ENCODE measurements at places on chromosomes 12 and 14. TPM values are rescaled to one million over a fixed set of nuclear protein-coding genes. Genes with fewer than 3 reads are reported as not detected.

KLHDC1 gene
- total RNA-seq, result 0.98 TPM

PAPLN gene
- 3.0 TPM for total RNA-seq

BRMS1L gene
- total RNA-seq, result 10.4 TPM

PGF gene
- total RNA-seq, result 8.9 TPM

PRICKLE1 gene
- 3.8 TPM for total RNA-seq

TIMELESS gene
- 43.2 TPM for total RNA-seq

TMEM132D gene
- total RNA-seq, result not detected

GRCh38 chr14:69288956-69289705 is 29.2 kb downstream of the GALNT16 start:
- H3K4me3 ChIP-seq, result no peak overlapping the region
- H3K36me3 ChIP-seq, result no peaks in the 10 kb centered on the region
- DNase-seq, result no peak
- no peaks in the 10 kb centered on the region for H3K27me3 ChIP-seq

DNA sequence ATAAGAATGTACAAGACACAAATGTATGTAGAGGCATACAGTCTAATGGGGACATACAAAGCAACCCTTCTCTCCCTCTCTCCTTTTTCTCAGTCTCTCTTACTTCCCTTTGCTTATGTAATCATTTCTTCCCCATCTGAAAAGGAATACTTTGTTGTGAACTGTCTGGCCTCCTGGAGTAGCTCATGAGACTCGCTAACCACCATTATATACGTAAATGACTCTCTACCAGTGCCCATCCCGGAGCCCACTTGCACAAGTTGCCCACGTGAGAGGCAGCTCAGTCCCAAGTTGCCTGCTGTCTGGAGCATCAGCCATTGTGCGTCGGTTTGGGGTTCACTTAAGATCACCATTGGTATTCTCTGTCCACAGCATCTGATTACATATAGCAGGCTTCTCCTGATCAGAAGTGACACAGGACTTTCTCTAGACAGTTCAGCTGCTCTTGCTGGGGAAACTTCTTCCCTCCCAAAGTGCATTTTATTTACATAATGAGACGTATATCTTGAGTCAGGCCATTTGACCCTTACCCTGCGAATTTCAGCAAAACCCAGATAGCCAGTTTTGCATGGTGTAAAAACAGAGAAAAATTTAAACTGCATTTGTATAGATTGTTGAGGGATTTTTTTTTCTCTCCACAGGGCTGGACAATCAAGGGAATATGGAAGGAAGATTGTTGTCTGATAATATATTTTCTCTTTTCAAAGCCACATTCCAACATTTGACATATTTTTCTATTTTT is 220.7 kb upstream of the EGLN3 start:
- no peaks in the 10 kb centered on the region for H3K27me3 ChIP-seq
- H3K27ac ChIP-seq, result no peak overlapping the region
- no peak overlapping the region for H3K4me3 ChIP-seq

DNA sequence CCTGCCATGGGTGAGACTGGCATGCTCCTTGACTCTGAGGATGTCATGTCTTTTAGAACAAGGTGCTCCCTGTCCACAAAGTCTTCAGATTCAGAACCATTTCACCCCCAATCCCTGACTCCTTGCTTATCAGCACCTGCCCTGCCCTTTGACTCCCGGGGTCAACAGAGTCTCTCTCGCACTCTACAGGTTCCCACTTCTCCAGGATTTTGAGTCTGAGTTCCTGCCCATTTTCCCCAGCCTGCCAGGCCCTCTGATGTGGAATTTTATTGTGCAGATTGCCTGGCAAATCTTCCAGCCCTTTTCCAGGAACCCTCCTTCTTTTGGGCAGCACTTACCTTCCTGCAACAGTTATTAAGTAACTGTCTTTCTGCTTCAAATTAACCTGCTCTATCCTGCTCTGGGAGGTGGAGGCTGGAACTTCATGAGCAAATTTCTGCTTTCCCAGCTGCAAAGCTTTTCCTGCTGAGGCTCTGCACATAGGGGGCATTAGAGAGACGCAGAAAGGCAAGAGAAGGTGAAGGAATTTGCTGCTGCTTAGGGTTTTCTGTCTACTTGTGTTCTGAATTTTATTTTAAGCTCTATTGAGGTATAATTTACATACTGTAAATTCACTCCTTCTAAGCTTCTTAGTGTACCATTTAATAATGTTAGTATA is 259.1 kb downstream of the PCNX1 start:
- peak; percentile 69 for DNase-seq
- H3K36me3 ChIP-seq, result no peaks in the 10 kb centered on the region
- H3K27me3 ChIP-seq, result no peaks in the 10 kb centered on the region
- H3K4me1 ChIP-seq, result peaks cover 38% of the 10 kb centered on the region
- peak overlapping the region; percentile 72 for H3K27ac ChIP-seq

DNA sequence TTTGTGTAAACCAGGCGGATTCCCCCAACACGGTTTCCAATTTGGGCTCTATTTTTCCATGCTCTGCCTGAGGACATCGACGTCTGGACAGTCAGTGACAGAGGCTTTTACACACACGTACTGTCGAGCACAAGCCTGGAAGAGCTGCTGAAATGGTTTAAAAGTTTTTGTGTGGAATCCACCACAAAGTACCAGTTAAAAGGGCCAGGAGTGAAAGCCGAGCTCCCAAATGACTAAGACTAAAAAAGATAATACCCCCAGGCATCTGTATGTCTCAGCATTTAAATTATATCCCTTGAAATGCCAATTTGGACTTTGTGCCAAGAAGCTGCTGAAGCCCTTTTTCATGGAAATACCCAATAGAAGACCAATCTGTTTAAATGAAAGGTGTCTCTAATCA is 173.2 kb downstream of the EGLN3 start:
- no peak for DNase-seq
- peaks cover 10% of the 10 kb centered on the region for H3K4me1 ChIP-seq
- no peaks in the 10 kb centered on the region for H3K27me3 ChIP-seq
- no peaks in the 10 kb centered on the region for H3K36me3 ChIP-seq
- H3K27ac ChIP-seq, result no peak overlapping the region

GRCh38 chr12:90268574-90268973 is 559.9 kb upstream of the ATP2B1 start:
- no peaks in the 10 kb centered on the region for H3K27me3 ChIP-seq
- no peaks in the 10 kb centered on the region for H3K4me1 ChIP-seq
- no peaks in the 10 kb centered on the region for H3K36me3 ChIP-seq
- no peak overlapping the region for H3K27ac ChIP-seq

DNA sequence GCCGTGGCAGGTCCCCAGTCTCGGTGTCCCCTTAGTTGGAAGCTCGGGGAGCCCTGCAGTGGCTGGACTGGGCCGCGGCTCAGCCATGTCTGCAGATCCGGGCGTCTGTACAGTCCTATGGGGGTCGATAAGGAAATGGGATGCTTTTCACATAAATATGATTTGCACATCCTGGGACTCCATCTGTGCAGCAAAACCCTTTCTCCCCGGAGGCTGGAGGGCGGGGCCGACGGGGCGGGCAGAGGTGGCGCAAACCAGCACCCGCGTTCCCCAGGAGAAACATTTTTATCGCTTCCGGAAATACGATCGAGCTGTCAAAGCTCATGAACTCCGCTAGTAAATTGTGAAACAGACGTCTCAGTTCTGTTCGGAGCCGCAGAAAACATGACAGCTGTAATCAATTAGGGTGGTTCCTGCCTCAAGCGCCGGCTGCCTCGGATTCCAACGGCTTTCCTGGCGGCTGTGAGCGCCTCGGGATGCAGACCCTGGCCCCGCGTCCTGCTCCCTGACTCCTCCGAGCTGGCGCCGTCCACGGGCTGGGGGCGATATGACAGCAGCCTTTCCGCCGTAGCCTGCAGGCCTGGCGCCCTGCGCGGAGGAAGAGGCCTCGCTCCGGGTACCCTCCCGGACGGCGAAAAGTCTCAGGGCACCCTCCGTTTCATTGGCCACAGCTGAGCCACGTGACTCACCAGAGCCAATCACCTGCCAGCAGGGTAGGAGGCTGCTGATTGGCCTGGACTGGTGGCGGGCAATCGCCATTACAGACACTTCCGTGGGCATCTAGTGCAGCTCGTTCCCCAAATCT is 23.0 kb downstream of the DIO3 start:
- H3K27ac ChIP-seq, result no peak overlapping the region
- peak overlapping the region; percentile 1 for H3K4me3 ChIP-seq
- DNase-seq, result no peak
- H3K36me3 ChIP-seq, result no peaks in the 10 kb centered on the region
- no peaks in the 10 kb centered on the region for H3K4me1 ChIP-seq
- H3K27me3 ChIP-seq, result no peaks in the 10 kb centered on the region

DNA sequence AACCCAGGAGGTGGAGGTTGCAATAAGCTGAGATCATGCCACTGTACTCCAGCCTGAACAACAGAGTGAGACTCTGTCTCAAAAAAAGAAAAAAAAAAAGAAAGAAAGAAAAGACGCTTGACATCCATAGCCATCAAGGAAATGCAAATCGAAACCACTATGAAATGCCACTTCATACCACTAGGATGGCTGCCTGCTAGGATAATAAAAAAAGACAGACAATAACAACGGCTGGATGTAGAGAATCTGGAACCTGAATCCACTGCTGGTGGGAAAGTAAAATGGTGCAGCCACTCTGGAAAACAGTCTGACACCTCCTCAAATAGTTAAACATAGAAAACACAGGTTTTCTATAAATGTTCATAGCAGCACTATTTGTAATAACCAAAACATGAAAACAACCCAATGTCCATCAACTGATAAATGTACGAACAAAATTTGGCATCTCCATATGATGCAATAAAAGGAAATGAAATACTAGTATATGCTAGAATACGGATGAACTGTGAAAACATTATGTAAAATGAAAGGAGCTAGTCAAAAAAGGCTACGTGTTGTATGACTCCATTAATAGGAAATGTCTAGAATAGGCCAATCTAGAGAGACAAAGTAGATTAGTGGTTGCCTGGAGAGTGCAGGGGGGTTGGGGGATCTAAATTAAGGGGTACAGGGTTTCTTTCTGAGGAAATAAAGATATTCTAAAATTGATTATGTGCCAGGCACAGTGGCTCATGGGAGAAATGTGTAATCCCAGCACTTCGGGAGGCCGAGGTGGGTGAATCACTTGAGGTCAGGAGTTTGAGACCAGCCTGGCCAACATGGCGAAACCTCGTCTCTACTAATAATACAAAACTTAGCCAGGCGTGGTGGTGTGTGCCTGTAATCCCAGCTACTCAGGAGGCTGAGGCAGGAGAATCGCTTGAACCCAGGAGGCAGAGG is 9.7 kb downstream of the WSB2 start:
- peak overlapping the region; percentile 75 for H3K27ac ChIP-seq
- no peak for DNase-seq
- H3K4me1 ChIP-seq, result peaks cover 28% of the 10 kb centered on the region
- H3K27me3 ChIP-seq, result no peaks in the 10 kb centered on the region

DNA sequence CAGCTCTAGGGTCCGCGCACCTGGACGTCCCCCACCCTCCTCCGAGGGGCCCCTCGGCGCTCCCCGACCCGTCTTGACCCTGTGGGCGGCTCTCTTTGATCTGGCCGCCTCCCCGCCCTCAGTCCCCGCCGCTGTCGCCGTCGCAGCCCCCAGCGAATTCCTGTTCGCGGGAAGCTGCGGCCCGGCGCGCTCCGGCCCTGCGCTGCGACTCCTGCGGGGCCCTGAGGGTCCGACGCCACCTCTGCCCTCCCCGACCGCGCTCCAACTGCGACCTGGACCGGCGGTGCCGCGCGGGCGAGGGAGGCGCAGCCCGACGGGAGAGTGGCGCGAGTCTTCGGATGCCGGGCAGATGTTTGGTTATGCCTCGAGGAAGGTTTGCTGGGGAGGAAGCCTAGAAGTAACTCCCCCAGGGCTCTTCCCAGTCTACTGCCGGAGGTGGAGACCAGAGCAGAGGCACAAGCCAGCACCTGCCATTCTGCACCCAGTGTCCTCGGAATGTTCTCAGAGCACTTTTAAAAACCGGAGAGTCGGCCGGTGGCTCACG is 440 bp upstream of the ISM2 start:
- peaks cover 4% of the 10 kb centered on the region for H3K4me1 ChIP-seq
- peak overlapping the region; percentile 77 for H3K4me3 ChIP-seq
- no peaks in the 10 kb centered on the region for H3K27me3 ChIP-seq
- peak; percentile 63 for DNase-seq

DNA sequence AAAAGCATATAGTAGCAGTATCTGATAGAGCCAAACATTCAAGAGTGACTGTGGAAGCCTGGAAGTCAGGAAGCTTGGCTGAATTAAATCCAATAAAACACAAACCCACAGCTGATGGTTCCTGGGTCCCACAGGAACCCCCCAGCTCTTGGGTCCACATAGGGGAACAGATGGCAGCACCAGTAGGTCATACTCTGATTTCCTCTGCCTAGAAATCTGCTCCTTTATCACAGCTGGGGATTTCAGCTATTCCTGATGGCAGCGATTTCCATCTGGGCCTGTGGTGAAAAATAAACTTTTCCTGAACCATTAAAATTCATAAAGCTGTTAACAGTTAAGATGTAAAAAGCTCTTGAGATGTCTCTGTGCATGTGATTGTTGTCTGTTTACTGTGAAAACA is 202.0 kb upstream of the FRMD6 start:
- no peak overlapping the region for H3K4me3 ChIP-seq
- H3K27ac ChIP-seq, result no peak overlapping the region
- H3K27me3 ChIP-seq, result no peaks in the 10 kb centered on the region
- H3K36me3 ChIP-seq, result no peaks in the 10 kb centered on the region
- no peaks in the 10 kb centered on the region for H3K4me1 ChIP-seq

DNA sequence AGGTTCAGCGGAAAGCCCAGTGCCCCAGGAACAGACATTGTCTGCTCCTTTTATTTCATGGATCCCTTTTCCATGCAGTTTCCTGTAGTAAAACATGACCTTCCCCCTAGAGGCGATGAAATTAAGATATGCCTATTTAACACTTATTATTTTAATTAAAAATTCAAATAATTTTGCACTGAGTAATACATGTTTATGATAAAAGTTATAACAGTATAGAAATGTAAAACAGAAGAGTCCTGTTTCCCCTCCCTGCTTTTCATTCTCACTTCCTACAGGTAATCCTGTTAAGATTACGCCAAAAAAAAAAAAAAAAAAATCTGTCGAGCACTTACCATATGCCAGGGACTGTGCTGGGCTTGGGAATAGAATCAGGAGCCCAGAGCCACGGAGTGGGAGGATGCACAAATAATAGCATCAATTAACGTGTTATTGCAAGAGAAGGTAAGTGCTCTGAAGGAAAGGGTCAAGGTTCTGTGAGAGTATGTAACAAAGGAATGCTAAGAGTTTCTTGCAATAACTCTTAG is 830 bp upstream of the LPCAT3 start:
- H3K36me3 ChIP-seq, result 0 out of 2 replicates have a peak, but pooled peaks cover 1% of the 10 kb centered on the region
- no peaks in the 10 kb centered on the region for H3K27me3 ChIP-seq
- peaks cover 19% of the 10 kb centered on the region for H3K4me1 ChIP-seq
- peak overlapping the region; percentile 72 for H3K27ac ChIP-seq
- no peak for DNase-seq

- H3K27me3 ChIP-seq, result no peaks in the 10 kb centered on the region
- no peak overlapping the region for H3K4me3 ChIP-seq
- H3K4me1 ChIP-seq, result no peaks in the 10 kb centered on the region
Observed at GRCh38 chr12:55416961-55417360, 9.1 kb upstream of the OR6C76 start.

GRCh38 chr12:81167694-81168093 is 89.8 kb downstream of the ACSS3 start:
- DNase-seq, result peak; percentile 5
- no peaks in the 10 kb centered on the region for H3K27me3 ChIP-seq
- H3K4me1 ChIP-seq, result peaks cover 7% of the 10 kb centered on the region
- no peaks in the 10 kb centered on the region for H3K36me3 ChIP-seq

- H3K4me1 ChIP-seq, result no peaks in the 10 kb centered on the region
- no peak for DNase-seq
- no peaks in the 10 kb centered on the region for H3K27me3 ChIP-seq
- no peak overlapping the region for H3K27ac ChIP-seq
Observed at GRCh38 chr14:95044463-95045105, 112.7 kb downstream of the DICER1 start.

- H3K4me1 ChIP-seq, result no peaks in the 10 kb centered on the region
- no peaks in the 10 kb centered on the region for H3K36me3 ChIP-seq
- no peak for DNase-seq
- no peak overlapping the region for H3K27ac ChIP-seq
Observed at GRCh38 chr12:2540535-2540941, 254.2 kb upstream of the FKBP4 start.
